ENCODE measurements at places on chromosomes 16 and 17.
A peak's percentile ranks its signal among the peaks of the same experiment; 100 is the strongest.

DNA sequence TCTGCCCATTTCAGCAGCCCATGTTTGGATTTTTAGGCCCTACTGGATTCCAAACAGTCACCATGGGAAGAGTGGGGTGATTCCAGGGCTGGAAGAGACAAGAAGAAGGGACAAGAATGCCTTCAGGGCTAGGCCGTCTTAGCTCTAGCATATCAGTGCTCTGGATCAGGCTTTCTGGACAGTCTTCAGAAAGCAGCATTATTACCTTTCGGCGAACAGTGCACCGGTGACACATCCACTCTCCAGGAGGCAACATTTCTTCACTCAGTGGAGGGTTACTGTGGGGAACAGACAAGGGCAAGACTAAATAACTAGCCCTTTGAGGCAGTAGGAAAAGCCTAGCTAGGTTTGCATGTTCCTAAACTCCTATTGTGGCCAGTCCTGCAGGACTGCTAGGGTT lies 23.9 kb upstream of the DHRS13 start:
- DNase-seq: no peak

DNA sequence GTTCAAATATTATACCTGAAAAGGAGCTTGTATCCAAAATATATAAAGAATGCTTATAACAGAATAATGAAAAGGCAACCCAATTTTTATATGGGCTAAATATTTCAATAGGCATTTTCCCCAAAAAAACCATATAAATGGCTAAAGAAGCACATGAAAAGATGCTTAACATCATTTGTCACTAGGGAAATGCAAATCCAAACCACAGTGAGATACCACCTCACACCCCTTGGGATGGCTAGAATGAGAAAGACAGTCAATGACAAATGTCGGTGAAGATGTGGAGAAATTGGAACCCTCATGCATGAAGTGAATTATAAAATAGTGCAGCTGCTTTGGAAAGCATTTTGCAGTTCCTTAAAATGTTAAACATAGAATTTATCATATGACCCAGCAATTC lies 3.1 kb downstream of the TNFRSF13B start:
- DNase-seq: no peak

- no peak for DNase-seq
Observed at GRCh38 chr17:81231121-81231645, 7.7 kb downstream of the TEPSIN start.

DNA sequence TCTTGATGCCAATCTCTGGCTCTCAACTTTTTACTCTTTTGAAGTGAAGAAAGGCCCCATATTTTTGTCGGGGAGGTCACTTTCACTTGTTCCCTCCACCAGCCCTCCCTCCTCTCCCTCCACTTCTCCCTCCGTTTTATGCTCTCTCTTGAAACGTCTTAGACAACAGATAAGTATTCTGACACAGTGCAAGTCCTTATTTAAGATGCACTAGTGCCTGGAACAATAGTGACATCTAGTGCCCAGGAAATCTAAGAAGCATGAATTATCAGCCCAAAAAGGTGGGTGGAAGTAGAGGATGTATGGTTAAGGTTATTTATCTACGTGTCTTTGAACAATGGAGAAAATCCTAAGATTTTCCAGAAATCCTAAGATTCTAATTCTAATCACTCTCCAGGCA lies 17.9 kb downstream of the PSME3IP1 start:
- DNase-seq: peak; percentile 81

DNA sequence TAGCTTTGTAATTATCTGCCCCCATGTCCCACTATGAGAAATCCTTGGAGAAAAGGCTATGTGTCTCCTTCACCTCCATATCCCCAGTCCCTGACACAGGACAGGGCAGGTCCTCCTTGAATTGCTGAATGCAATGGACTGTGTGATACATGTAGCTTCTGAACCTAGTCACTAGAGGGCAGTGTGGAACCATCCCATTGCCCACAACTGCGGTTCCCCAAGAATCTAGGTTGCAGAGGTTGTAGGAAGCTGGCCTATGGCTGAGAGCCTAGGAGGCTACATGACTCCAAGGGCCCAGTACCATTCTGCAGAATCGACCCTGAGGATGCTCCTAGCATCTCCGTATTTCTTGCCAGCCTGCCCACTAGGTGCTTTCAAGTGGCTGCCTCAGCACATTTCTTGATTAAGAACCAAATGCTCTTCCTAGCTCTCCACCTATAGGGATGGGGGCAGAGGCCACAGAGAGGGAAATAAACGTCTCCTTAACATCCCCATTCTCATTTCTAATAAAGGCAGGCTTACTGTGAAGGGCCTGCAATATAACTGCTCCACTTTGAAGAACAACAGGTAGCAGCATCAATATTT lies 394.0 kb downstream of the CA10 start:
- DNase-seq: peak; percentile 58

- no peak for DNase-seq
Observed at GRCh38 chr16:24085666-24086065, 170.5 kb upstream of the CACNG3 start.

GRCh38 chr17:83196024-83196365 lies 116.6 kb downstream of the METRNL start:
- no peak for DNase-seq

DNA sequence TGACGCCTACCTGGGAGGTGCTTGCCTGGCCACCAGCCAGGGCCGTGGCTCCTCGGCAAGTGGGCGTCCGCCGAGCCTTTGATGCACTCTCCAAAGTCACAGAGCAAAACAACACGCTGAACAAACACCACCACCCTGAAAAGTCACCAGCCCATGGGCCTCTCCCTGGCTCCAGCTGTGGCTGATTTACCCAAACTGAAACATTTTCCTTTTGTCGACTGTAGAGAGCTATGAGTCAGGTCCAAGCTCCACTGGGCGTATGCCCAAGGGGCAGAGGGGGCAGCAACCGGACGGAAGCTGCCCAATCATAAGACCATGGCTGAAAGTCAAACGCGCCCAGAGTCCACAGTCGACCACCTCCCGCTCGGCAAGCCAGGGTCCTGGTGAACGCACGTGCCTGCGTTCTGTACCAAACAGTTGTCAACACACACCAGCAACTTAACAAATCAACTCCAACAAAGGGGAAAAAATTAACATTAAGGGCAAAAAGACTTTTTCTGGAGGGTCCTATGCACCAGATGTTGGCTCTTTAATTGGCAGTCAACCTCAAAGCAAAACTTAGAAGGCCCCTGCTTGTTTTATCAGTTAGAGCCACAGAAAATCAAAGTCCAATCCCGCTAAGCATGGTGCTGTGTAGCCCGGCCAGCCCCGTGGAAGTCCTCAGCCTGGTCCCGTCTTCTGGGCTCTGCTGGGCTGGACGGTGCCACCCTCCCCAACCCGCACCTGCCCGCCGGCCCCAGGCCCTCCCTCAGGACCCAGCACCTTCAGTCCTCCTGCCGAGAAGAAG lies 47.3 kb downstream of the TBC1D16 start:
- DNase-seq: no peak

DNA sequence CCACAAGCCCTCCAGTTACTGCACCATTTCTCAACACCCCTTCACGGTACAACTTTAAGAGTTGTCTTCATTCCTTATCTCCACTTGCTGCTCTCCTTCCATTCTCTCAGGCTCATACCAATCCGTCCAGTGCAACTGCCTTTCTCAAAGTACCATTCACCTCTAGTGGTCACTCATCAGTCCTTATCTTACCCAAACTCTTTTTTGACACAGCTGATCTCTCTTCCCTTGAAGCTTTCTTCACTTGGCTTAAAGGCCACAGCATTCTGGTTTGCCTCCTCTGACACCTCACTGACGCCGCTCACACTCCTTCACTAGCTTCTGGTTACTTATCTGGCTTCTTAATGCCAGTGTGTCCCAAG lies 24.9 kb downstream of the UBE2G1 start:
- DNase-seq: no peak

DNA sequence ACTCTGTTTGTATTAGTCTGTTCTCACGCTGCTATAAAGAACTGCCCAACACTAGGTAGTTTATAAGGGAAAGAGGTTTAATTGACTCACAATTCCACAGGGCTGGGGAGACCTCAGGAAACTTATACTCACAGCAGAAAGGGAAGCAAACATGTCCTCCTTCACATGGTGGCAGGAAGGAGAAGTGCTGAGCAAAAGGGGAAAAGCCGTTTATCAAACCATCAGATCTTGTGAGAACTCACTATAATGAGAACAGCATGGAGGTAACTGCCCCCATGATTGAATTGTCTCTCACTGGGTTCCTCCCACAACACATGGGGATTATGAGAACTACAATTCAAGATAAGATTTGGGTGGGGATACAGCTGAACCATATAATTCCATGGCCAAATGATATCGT lies 30.9 kb downstream of the ABCC1 start:
- DNase-seq: no peak

GRCh38 chr17:56834380-56835263 lies 671 bp downstream of the DGKE start:
- DNase-seq: no peak

DNA sequence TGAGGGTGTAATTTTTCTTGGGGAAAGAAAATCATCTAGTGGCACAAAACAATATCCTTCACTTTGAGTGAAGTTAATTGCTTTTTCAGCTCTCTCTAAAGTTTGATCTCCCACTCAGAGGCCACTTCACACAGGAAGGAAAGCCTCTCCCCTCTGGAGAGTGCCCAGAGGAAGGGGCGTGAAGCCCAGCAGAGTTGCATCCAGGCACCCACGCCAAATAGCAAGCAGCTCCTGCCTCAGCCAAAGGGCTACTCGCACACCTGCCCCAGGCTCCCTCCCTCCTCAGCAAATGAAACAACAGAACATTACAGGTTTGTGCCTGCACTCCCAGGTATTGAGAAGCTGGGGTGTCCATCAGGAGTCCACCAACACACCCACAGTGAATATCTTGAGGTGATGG lies 183.0 kb upstream of the RPL38 start:
- DNase-seq: no peak

GRCh38 chr17:46736100-46736499 lies 82.4 kb downstream of the WNT3 start:
- no peak for DNase-seq

DNA sequence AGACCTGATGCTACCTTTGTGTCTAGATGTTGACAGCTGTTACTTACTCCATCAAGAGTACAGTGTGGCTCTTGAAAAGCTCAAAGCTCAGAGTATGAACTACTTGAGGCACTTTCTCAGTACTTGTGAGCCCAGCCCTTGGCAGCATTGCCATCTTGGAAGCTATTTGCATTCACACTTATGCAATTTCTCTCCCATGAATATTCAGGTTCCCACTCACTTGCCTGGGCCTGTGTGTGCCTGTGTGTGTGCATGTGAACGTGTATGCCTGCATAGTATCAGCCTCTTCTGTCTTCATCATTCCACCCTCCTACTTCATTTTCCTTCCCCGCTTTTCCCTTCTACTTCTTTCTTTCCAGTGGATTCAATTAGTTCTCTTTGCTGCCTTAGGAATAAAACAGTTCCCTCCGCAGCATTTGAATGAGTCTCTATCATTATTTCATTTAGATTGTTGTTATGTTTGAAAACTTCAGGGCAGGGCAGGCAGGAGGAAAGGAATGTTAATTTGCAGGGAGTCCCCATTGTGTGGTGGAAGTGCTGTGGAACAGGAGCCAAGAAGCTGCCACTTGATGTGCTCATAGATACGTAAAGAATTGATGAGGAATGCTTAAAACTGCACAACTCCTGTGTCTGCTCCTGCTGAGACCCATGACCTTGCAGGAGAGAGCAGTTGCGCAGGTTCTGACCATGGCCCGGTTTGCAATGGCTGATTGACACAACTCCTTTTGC lies 58.9 kb downstream of the HS3ST4 start:
- no peak for DNase-seq

DNA sequence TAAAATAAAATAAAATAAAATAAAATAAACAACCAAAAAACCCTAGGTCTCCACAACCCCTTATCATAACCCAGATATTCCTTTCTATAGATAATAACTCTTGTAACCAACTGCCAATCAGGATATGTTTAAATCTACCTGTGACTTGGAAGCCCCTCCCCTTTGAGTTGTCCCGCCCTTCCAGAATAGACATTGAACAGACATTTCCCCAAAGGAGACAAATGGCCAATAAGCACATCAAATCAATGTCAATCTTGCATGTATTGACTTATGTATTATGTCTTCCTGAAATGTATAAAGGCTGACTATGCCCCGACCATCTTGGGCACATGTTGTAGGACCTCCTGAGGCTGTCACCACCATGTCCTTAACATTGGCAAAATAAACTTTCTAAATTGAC lies 1.5 kb upstream of the MAPK7 start:
- no peak for DNase-seq

DNA sequence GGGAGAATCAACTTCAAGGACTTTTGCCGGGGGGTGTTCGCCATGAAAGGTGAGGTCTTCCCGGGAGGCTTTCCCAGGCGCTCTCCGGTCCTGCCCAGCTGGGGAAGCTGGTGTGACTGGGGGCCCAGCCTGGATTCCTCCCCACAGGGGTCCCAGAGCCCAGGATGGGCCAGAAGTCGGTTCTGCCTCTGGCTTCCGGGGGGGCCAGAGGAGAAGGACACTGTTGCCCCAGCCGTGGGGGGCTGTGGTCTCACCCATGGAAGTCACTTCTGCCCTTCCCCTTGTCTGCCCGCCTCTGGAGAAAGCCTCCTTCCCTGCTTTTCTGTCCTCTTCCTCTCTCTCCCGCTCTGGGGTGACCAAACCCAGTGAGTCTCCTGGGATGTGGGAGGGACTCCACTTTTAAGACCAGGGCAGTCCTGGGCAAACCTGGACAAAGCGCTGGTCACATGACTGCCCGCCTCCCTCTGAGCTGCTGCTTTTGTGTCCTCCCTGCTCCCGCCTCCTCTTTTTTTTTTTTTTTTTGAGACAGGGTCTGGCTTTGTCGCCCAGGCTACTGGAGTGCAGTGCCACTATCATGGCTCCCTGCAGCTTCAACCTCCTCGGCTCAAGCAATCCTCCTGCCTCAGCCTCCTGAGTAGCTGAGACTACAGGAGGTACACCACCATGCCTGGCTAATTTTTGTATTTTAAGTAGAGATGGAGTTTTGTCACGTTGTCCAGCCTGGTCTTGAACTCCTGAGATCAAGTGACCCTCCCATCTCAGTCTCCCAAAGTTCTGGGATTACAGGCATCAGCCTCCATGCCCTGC lies 40.6 kb downstream of the RAB11FIP4 start:
- DNase-seq: no peak

DNA sequence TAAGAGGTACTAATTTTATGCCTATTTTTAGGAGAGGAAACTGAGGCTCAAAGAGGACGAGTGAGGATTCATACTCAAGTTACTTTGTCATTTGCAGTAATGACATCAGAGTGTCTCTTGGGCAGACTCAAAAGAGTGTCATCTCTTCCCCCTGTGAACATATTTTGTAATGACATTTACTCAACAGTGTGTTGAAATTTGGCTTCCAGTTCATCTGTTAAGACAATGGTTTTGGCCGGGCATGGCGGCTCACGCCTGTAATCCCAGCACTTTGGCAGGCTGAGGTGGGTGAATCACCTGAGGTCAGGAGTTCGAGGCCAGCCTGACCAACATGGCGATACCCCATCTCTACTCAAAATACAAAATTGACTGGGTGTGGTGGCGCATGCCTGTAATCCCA lies 28.9 kb downstream of the WFDC1 start:
- DNase-seq: no peak

GRCh38 chr16:66382966-66383299 lies 16.4 kb downstream of the CDH5 start:
- no peak for DNase-seq

GRCh38 chr16:3068487-3068886 lies 3.0 kb downstream of the IL32 start:
- DNase-seq: no peak

- no peak for DNase-seq
Observed at GRCh38 chr17:10357768-10358167, 15.0 kb downstream of the MYH13 start.

Measured in midbrain (tissue), 1 donor.